ENCODE measurements at places on chromosomes 4 and X.
A peak's percentile ranks its signal among the peaks of the same experiment; 100 is the strongest.

- DNase-seq: no peak
Measured at GRCh38 chr4:90219822-90220221, 92.6 kb downstream of the CCSER1 start.

GRCh38 chr4:25001509-25001908, 29.2 kb downstream of the LGI2 start:
- no peak for DNase-seq

DNA sequence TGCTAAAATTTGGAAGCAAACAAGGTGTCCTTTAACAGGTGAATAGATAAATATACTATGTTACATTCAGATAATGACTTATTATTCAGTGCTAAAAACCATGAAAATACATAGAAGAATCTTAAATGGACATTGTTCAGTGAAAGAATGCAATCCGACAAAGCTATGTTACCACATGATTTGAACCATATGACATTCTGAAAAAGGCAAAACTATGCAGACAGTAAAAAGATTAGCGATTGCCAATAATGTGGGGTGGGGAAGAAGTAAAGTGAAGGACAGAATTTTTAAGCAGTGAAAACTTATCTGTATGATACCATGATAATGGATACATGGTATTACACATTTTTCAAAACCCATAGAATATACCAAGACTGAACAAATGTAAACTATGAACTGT, 926.9 kb downstream of the FAT4 start:
- no peak for DNase-seq

GRCh38 chrX:114028907-114029662, 554.8 kb upstream of the HTR2C start:
- DNase-seq: no peak

- no peak for DNase-seq
Measured at GRCh38 chr4:78720994-78721677, 55.0 kb upstream of the BMP2K start.

GRCh38 chrX:71622576-71623450, 4.5 kb upstream of the CXCR3 start:
- peak; percentile 68 for DNase-seq
